ENCODE measurements at places on chromosomes 13 and 19. TPM values are rescaled to one million over a fixed set of nuclear protein-coding genes. Genes with fewer than 3 reads are reported as not detected.

The CCDC106 gene
- total RNA-seq = 19.4 TPM

The MCEMP1 gene
- not detected for total RNA-seq

The KLHL26 gene
- total RNA-seq = 5.4 TPM

The SLC5A5 gene
- total RNA-seq = 0.41 TPM

The ADM5 gene
- 5.0 TPM for total RNA-seq

The GJB2 gene
- 0.75 TPM for total RNA-seq

Data from A549 treated with AZD2906 at 1 μM for 4 hours (cell line).